H9 (cell line): ENCODE measurements at places on chromosomes 4 and X. TPM values are rescaled to one million over a fixed set of nuclear protein-coding genes. Genes with fewer than 3 reads are reported as not detected.

GAGE13 gene
- total RNA-seq: not detected in 2 replicates

GPRASP1 gene
- total RNA-seq: 2.4 and 3.2 TPM in 2 replicates

DNA sequence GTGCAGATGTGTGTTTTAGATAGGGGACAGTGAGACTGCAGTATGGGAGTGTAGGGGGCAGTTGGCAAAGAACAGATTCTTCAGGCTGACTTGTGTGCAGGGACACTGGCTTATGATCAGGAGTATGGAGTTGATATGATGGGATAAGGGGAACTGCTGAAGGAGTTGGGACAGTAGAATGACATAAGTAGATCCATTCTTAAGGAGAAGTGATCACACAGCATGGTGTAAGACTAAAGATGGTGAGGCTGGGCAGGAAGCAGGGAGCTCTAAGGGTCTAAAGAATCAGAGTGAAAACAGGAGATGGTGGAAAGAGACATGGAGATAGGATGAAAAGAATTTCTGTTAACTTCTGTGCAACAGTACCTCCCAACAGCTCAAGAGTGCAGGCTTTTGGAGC lies 70.7 kb downstream of the REELD1 start:
- no peak for DNase-seq

- DNase-seq: no peak
Observed at GRCh38 chr4:176874721-176875445, 82.2 kb upstream of the VEGFC start.

DNA sequence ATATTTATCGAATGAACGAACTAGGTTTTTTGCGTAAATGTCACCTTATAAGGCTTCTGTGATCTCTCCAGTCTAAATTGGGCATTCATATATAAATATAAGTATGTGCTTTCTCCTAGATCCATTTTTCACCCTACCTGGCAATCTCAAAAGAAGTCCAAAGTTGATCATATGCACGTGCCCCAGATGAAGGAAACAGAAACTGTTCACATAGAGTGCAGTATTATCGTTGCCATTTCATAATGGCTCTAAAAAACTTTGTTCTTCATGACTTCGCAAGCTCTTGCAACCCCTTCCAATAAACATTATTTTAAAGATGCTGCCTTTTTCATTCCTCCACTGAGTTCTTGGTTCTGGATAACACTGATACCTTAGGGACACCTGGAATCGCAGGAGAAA lies 708 bp downstream of the INTS12 start:
- DNase-seq: no peak
